LHCN-M2 (cell line): ENCODE measurements at places on chromosomes 1 and 21.

- no peak for DNase-seq
Observed at GRCh38 chr1:102941366-102941947, 166.9 kb downstream of the COL11A1 start.

DNA sequence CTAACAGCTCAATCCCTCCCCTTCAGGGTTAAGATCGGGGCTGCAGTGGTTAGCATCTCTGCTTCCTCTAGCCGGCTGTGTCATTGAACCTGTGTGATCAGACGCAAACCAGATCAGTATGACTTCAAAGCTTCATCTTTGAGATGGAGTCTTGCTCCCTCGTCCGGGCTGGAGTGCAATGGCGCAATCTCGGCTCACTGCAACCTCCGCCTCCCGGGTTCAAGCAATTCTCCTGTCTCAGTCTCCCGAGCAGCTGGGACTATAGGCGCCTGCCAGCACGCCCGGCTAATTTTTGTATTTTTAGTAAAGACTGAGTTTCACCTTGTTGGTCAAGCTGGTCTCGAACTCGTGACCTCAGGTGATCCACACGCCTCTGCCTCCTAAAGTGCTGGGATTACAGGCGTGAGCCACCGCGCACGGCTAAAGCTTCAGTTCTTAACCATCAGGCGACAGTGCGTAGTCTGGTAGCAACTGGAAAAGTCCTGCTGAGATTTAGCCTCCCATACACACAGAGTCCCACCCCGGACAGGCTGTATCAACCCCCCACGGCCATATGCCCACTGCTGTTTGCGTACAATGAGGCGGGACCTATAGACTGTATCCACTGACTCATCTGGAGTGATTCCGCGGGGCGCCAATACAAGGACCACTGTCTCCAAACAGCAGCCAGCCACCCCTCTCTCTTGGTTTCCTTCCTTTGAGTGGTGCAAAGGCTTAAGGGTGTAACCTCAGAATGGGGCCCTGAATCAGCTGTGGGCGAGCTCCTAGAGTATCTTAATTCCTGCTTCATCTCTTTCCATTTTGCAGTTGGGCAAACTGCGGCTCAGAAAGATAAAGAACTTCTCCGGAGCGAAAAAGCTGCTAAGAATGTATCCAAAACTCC is 23.3 kb downstream of the CELA3A start:
- peak; percentile 87 for DNase-seq

DNA sequence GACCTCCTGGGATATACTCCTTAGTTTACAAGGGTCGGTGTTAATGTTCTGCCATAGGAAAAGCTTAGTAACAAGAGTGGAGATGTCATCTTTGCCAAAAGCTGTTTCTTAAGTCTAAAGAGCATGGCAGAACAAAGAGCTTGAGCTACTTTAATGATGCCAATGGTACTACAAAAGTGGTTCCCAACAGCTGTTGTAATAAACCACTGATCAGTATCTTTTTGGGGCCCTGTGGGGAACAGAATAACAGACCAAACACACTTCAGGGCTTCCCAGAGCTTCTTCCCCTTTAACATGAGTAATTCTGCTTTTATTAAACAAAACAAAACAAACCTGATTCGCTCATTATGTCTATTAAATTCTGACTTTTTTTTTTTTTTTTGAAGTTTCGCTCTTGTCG is 116.3 kb downstream of the NCAM2 start:
- peak; percentile 36 for DNase-seq

DNA sequence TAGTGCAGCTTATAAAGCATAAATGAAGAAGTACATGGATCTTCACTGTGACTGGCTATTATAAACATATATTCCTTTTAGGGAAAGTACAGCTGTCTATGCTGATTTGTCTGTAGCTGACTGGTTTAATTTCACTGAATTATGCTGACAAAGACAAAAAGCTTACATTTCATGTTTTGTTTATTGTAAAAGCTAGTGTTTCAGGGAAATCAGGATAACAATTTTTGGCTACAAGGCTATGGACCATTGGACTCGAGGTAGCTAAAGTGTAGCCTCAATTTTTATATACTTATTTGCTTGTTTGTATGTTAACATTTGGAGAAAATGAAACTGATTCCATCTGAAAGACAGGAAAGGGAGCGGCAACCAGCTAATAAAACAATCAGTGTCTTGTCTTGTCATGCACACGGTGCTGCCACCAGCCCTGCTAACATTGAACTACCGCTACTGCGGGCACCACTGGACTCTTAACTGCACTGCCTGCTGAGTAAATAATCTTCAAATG is 480.2 kb downstream of the COL11A1 start:
- peak; percentile 29 for DNase-seq

DNA sequence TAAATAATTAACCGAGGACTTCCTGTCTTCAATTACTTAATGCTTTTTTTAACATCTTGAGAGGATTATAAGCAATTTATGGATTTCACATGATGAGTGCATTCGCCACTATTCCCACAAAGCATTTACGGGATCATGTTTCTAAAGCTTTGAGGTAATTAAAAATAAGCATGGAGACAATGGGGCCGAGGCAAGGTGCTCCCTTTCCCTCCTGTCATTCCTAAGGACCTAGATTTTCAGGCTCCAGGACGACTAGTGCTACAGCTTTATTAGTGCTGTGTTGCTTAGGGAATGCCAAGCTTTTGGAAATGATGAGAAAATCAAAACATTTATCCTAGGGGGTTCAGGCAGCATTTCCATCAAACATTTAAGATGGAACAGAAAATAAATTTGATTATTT is 209.2 kb downstream of the KCTD3 start:
- no peak for DNase-seq

DNA sequence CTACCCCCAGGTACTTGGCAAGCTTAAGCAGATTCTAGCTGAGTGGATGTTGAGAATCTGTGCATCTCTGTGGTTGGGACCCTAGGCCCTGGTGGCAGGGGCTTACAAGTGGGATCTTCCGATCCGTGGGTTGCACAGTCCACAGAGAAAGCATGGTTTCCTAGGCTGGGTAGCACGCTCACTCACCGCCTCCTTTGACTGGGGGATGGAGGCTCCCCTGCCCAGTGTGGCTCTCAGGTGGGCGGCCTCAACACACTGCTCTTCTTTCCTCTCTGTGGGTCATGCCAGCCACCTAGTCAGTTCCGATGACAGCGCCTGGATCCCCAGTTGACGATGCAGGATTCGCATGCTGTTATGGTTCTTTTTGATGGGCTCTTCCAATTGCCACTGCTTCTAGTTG is 639.5 kb upstream of the ADAMTS5 start:
- DNase-seq: no peak

- DNase-seq: no peak
Observed at GRCh38 chr1:170662561-170663403, 1.1 kb upstream of the PRRX1 start.

GRCh38 chr1:31467005-31467674 is 54.1 kb downstream of the SERINC2 start:
- peak; percentile 54 for DNase-seq

DNA sequence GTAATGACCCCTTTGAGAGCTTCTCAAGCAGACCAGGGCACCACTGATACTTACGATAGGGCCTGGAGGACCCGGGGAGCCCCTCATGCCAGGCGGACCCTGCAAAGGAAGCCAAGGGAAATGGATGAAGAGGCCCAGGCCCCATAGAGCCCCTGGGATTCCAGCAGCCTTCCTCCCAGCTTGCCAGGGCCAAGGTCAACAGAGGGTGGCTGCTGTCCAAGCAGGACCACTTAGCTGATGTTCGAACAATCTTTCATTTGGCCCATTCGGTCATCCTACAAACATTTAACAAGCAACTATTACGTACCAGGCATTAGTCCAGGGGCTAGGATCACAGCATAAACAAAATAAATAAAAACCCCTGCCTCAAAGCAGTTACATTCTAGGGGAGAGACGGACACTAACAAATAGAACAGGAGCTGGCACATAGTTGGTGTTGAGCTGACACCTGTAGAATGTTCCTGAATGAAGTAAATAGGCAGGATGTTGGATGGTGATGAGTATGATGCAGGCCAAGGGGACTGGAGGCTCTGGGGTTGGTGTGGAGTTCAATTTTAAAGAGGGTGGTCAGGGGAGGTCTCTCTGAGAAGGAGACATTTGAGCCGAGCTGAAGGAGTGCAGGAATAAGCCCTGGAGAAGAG is 27.0 kb upstream of the PEF1 start:
- no peak for DNase-seq
